Aorta (tissue), 5 donors: ENCODE measurements at places on chromosomes 4 and X. TPM values are rescaled to one million over a fixed set of nuclear protein-coding genes. Genes with fewer than 3 reads are reported as not detected.

GRIPAP1 gene
- 53.7 TPM for total RNA-seq

TEX13B gene
- total RNA-seq = not detected

CCDC149 gene
- 43.4 TPM for total RNA-seq

FGF13 gene
- 18.3 TPM for total RNA-seq

DNA sequence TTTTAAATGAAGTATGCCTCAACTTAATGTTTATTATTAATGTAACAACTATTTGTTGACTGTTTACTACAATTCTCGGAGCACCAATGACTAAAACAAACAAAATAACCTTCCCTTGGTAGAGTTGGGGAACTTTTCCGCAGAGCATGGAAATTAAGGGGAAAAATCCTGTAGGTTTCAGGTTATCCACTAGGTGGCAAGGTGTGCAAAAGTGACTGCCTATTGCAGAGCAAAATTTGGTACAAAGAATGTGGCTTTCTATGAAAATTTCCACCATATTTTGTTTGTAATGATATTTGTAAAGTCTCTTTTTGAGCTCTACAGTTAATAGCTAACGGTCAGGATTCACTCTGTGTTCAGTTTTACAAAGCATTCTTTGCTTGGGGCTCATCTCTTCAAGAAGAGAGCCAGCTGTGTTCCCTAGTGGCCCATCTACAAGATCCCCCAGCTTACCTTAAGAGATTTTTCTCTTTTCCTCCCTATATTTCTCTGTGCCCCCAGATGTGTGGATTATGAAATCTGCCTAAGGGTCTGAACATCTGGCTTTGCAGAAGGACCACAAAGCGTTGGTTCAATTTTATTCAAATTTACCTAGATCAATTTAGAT lies 61.1 kb downstream of the FBXO8 start:
- no peaks in the 10 kb centered on the region for H3K4me1 ChIP-seq
- H3K4me3 ChIP-seq = no peak overlapping the region
- DNase-seq = no peak
- no peak overlapping the region for H3K27ac ChIP-seq

- no peaks in the 10 kb centered on the region for H3K36me3 ChIP-seq
- no peak for DNase-seq
- no peaks in the 10 kb centered on the region for H3K4me1 ChIP-seq
- H3K27me3 ChIP-seq = no peaks in the 10 kb centered on the region
These were observed 32.1 kb upstream of the HTRA3 start for GRCh38 chr4:8237256-8237989.

- no peak overlapping the region for H3K4me3 ChIP-seq
- H3K27ac ChIP-seq = no peak overlapping the region
- H3K4me1 ChIP-seq = no peaks in the 10 kb centered on the region
- no peaks in the 10 kb centered on the region for H3K36me3 ChIP-seq
- no peak for DNase-seq
These were observed 101.9 kb upstream of the CCSER1 start for GRCh38 chr4:90025248-90025647.

- no peak overlapping the region for H3K27ac ChIP-seq
- no peaks in the 10 kb centered on the region for H3K27me3 ChIP-seq
- no peaks in the 10 kb centered on the region for H3K36me3 ChIP-seq
These were observed 48.6 kb upstream of the GYPA start for GRCh38 chr4:144189121-144189520.

GRCh38 chr4:73721435-73721834 lies 18.9 kb upstream of the CXCL8 start:
- no peaks in the 10 kb centered on the region for H3K27me3 ChIP-seq
- no peaks in the 10 kb centered on the region for H3K4me1 ChIP-seq
- no peaks in the 10 kb centered on the region for H3K36me3 ChIP-seq
- DNase-seq = no peak
- H3K27ac ChIP-seq = no peak overlapping the region

- H3K4me1 ChIP-seq = peaks cover 7% of the 10 kb centered on the region
- no peaks in the 10 kb centered on the region for H3K36me3 ChIP-seq
- DNase-seq = peak; percentile 85
- peak overlapping the region; percentile 88 for H3K27ac ChIP-seq
These were observed 256.9 kb downstream of the ADAMTS3 start for GRCh38 chr4:72312032-72312650.

DNA sequence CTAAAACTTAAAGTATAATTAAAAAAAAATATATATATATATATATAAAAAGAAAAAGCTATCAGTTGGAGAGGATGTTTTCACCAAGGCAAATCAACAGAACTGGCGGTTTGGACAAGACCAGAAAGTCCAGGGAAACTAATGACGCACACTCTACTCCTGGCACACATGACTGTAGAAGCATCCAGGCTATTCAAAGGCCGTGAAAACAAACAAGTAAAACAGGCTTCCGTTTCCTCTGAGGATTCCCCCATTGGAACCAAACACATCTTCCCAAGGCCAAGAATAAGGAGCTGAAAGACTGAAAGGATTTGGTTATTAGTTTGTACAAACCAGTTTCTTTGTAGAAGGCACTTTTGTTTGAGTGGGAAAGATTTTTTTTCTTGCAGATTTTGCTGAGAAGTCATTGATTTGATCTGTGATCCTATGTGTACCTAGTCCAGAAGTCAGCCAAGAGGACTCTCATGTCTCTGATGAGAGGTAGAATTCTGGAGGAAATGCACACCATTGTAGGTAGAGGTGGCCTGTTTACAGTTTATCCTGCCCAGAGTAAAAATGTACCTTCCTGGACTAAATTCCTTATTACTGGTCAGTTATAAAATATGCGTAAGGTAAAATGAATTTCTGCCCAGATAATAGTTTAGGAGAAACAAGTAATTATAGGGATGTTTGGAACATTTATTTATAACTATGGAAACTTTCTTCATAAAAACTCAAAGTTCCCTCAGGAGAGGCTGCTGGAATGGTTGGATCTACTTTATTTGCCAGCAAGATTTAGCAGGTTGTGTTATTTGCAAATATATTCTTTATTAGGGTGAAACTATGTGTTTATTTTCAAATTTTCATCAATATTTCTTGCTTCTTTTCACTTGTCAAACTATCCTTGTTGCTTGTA lies 66.5 kb downstream of the DMP1 start:
- H3K27me3 ChIP-seq = no peaks in the 10 kb centered on the region
- H3K4me1 ChIP-seq = peaks cover 4% of the 10 kb centered on the region

DNA sequence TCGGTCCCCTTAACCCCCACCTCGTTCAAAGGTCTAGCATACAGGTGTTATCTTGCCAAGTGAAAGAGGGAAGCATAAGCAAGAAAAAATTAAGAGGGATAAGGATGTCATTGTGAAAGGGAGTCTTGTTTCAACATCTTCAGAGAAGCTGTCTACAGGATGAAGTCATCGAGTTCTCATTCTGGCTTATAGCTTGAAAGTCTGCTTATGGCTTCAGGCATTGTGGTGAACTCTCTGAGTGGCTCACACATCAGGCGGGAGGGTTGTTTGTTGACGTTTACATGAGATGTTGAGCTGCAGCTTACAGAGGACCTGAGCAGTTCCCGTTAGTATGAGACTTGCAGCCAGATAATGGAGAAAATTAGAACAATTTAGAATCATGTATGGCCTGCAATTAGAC lies 16.6 kb downstream of the MAGEA9B start:
- H3K36me3 ChIP-seq = no peaks in the 10 kb centered on the region
- no peak overlapping the region for H3K4me3 ChIP-seq
- H3K4me1 ChIP-seq = no peaks in the 10 kb centered on the region
- H3K27ac ChIP-seq = no peak overlapping the region
- no peak for DNase-seq
- no peaks in the 10 kb centered on the region for H3K27me3 ChIP-seq

DNA sequence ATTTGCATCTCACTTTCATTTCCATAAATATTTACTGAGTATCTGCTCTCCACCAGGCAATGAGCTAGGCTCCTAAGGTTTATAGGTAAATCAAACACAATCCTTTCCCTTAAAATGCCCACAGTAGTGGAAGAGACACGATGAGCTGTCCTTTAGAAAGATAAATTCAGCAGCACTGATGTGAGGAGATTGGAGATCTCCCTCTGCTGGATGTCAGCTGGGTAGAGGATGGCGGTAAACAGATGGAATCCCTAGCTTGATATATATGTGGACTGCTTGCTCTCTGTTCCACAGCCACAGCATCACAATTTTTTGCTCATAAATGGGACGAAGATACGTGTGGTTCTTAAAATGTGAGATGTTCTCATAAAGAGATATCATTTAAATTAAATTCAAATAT lies 216.4 kb upstream of the RASGEF1B start:
- no peaks in the 10 kb centered on the region for H3K27me3 ChIP-seq
- no peak for DNase-seq
- H3K36me3 ChIP-seq = no peaks in the 10 kb centered on the region
- no peak overlapping the region for H3K4me3 ChIP-seq
- peaks cover 2% of the 10 kb centered on the region for H3K4me1 ChIP-seq

- H3K27ac ChIP-seq = no peak overlapping the region
- H3K4me1 ChIP-seq = peaks cover 8% of the 10 kb centered on the region
- H3K4me3 ChIP-seq = no peak overlapping the region
- DNase-seq = no peak
- H3K27me3 ChIP-seq = no peaks in the 10 kb centered on the region
These were observed 12.8 kb downstream of the ANXA5 start for GRCh38 chr4:121684016-121684415.
